ENCODE measurements at places on chromosomes 3 and 15. TPM values are rescaled to one million over a fixed set of nuclear protein-coding genes. Genes with fewer than 3 reads are reported as not detected.

DNA sequence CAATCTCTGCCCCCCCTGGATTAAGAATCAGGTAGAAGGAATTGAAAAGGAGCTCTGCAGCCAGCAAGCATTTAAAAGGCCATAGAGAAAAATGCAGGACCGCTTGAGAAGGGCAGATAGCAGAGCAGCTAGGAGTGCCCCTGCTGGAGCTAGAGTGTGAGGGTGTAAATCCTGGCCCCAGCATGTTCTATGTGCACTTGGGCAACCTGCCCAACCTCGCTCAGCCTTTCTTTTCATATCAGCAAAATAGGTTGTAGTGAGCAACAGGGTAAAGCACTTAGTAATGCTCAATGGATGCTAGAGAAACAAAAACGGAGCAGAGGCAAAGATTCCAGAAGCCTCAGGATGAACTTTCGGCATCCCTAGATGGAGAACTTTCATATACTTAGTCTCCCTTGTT, 25.0 kb upstream of the THBS1 start:
- H3K4me3 ChIP-seq = no peak overlapping the region
- H3K27ac ChIP-seq = no peak overlapping the region

GRCh38 chr3:43363621-43364266, 77.4 kb downstream of the SNRK start:
- no peaks in the 10 kb centered on the region for H3K36me3 ChIP-seq
- no peaks in the 10 kb centered on the region for H3K27me3 ChIP-seq
- no peak overlapping the region for H3K27ac ChIP-seq
- H3K4me1 ChIP-seq = no peaks in the 10 kb centered on the region
- no peak overlapping the region for H3K4me3 ChIP-seq

DNA sequence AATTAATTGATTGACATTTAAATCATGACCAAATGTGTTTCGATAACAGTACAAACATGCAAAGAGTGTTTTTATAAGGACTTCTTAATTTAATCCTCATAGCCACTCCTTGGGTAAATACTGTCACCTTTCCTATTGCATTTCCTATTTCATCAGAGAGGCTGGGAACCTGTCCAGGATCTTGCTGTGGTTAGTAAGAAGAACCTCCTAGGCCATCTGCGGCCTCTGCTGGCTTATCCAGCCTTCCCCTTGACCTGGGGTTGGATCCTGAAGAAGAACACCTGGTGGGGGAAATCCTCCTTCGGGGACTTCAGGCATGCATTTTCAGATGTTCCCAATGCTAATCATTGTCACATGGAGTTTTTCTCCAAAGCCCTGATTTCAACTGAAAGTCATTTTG, 25.5 kb downstream of the GLDN start:
- no peaks in the 10 kb centered on the region for H3K36me3 ChIP-seq
- no peak overlapping the region for H3K27ac ChIP-seq
- DNase-seq = no peak
- H3K27me3 ChIP-seq = no peaks in the 10 kb centered on the region

DNA sequence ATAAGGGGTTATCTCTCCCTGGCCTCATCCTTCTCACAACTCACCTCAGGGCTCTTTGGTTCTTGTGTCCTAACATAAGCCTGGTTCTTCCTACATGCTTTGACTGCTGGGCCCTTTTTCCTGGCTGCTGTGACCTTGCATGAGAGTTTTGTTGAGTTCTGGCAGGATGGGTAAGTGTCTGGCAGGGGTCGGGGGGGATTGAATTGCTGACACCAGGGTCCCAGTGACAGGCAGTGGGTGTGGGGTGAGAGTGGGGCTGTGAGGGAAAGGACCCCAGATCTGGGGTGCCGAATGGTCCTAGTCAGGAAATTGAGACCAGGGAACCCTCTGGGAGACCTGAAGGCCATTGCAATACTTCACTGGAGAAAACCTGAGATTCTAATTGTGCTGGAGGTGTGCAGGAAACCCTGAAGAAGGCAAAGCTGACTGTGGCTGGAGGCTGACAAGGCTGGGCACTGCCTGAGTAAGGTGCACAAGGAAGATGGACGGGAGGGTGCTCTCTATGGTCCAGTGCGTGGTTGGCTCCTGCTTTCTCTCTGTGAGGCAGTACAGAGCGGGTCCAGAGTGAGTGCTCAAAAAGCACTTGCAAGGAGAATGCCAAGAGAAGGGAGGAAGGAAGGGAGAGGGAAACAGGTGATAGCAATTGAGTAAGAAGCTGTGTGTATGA, 76.8 kb downstream of the CLSTN2 start:
- no peak overlapping the region for H3K27ac ChIP-seq
- H3K4me3 ChIP-seq = no peak overlapping the region
- H3K27me3 ChIP-seq = no peaks in the 10 kb centered on the region

DNA sequence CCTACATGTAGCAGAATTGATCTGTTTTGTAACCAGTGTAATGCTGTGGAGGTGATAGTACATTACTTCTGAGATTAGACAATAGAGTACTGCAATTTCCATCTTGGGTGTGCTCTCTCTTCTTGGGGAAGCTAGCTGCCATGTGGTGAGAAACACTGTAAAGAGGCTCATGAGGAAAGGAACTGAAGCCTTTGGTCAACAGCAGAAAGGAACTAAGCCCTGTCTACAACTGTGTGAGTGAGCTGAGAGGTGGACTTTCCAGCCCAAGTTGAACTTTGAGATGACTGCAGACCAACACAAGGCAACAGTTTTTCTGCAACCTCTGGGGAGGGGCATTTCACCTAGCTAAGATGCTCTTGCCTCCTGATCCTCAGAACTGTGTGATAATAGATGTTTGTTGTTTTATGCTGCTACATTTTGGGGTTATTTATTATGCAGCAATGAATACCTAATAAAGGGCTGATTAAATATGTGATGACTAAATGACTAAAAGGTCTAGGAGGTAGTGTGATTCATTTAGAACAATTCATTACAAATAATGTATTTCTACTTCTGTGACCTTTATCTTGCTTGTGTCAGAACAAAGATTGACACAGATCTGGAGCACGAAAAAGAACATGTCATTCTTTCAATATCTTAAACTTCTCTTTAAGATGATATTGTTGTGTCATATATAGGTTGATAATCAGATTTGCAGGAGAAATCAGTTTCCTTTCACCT, 121.6 kb upstream of the THRB start:
- no peaks in the 10 kb centered on the region for H3K4me1 ChIP-seq
- no peaks in the 10 kb centered on the region for H3K36me3 ChIP-seq
- H3K27me3 ChIP-seq = peaks cover 1% of the 10 kb centered on the region
- no peak overlapping the region for H3K27ac ChIP-seq

DNA sequence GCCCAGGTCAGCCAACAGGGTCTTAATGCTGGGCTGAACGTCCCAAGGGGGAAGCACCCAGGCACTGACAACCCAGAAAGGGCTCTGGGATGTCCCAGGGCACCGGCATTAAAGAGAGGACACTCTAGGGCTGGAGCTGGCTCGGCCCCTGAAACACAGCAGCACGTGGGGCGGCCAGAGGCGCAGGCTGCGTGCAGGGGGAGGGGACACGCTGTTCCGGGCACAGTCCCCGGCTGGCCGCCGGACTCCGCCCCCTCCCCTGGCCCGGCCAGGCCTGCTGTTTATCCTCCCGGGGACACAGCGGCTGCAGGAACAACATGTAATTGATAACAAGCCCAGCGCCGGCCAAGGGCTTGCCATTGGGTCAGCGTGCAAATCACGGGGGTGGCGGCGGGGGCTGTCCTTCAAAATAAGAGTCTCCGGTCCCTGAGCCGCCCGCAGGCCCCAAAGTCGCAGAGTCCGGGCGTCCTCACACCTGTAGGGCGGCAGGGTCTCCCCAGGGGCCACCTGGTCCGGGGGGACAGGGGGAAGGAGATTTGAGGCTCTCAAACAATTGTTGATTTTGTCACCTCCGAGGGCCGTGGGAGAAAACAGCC, 1.3 kb downstream of the KLF15 start:
- DNase-seq = no peak
- H3K27ac ChIP-seq = peak overlapping the region; percentile 46
- H3K4me3 ChIP-seq = peak overlapping the region; percentile 73
- no peaks in the 10 kb centered on the region for H3K36me3 ChIP-seq

DNA sequence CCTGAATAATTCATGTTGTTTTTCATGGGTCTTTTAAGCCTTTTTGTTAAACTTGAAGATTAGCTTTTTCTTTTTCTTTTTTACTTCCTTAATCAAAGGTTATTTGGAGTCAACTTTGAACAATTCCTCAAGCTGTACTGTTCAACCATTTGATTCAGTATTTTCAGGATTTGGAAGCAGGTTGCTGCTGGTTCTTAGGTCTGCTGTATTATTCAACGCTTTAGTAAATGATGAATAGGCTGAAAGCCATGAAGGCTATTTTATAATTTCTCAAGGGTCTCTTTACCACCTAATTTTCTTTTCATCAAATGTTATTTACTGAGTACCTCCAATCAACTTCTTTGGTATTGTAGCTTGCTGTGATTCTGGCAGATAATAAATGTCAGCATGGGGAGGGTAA, 45.8 kb upstream of the KBTBD8 start:
- no peak overlapping the region for H3K27ac ChIP-seq
- H3K4me1 ChIP-seq = no peaks in the 10 kb centered on the region
- no peak for DNase-seq
- peaks cover 4% of the 10 kb centered on the region for H3K27me3 ChIP-seq

GRCh38 chr3:70488816-70489215, 176.4 kb upstream of the MDFIC2 start:
- no peaks in the 10 kb centered on the region for H3K4me1 ChIP-seq
- H3K27me3 ChIP-seq = peaks cover 12% of the 10 kb centered on the region
- H3K4me3 ChIP-seq = no peak overlapping the region
- no peak overlapping the region for H3K27ac ChIP-seq
- no peaks in the 10 kb centered on the region for H3K36me3 ChIP-seq

DNA sequence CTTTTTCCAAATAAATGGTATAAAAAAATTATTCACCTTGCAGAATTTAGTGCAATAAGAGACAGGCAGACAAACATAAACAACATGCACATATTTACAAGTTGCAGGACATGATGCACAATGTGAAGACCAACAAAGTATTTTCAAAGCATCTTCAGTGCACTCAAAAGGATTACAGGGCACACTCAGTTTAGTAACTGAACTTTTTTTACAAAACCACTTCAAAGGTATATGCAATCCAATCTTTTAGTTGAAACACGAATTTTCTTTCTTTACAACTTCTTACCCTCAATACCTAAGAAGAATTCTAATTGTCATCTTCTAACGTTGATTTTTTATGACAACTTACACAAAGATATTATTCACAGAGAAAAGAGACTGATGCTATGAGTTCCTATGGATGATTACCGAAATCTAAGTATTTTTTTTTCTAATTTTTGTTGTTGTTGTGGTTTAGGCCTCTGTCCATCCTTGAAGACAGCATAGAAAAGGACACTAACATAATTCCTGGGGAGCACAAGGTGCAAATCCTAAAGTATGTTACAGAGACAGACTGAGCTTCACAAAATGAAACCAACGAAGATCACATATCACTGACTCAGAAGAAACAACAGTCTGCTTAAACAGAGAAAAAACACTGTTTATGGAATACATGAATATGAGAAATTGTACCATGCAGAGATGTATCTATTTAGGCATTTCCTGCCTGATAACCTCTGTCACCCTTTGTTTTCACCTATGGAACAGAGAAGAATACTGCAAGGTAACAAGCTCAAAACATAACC, 50.3 kb downstream of the ZMAT3 start:
- H3K27me3 ChIP-seq = no peaks in the 10 kb centered on the region
- H3K36me3 ChIP-seq = peaks cover 20% of the 10 kb centered on the region
- peak overlapping the region; percentile 63 for H3K4me3 ChIP-seq

DNA sequence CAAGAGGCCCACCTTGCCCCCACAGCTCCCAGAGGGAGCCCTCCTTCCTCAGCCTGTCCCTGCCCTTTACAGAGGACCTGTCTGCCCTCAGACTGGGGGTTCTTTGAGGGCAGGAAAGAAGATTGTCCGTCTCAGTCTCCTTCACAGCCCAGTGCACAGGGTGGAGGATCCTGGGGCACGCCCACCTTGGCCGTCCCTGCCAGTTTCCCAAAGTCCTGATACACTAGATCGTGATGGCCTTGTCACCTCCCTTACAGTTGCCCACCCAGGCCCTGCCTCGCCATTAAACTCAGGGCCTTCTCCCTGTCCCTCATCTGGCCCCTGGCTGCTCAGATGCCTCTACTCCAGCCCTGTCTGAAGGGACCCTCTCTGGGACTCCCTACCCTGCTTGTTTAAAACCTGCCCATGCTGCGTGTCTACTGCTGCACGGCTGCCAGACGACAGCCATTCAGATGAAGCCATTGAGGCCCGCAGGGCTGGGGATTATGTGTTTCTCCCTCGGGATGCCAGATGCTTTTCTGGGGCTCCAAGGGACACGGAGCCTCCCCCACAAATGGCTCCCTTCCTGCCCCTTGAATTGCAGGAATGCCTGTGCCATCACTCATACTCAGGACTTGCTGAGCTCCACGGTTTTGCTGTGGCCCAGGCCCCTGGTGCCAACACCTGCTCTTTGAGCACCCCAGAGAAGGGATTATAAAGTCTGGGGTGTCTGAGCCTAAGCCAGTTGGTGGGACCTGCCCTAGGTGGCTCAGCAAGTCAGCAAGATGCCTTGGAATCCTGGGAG, 27.8 kb downstream of the ACSBG1 start:
- H3K4me1 ChIP-seq = no peaks in the 10 kb centered on the region
- no peaks in the 10 kb centered on the region for H3K36me3 ChIP-seq
- H3K4me3 ChIP-seq = no peak overlapping the region
- peak; percentile 4 for DNase-seq

DNA sequence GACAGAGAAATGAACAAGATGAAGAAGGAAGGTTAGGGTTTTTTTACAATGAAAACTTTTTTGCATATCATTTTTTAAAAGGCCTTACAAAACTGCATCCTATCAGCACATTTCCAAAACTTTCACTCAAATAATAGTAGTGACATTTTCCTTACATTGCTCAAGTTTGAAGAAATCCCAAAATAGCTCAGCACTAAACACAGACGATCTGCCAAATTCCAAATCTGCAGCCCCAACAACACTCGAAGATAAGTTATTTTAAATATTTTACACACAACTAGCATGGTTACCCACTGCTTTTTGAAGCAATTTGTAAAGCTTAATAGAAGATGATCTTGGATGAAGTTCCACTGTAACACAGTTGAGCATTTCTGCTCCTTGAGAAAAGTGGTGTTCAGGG, 535.6 kb upstream of the ALCAM start:
- DNase-seq = no peak
- H3K4me1 ChIP-seq = no peaks in the 10 kb centered on the region
- H3K4me3 ChIP-seq = no peak overlapping the region
- no peaks in the 10 kb centered on the region for H3K36me3 ChIP-seq

Gene RAB7A
- total RNA-seq = 264 TPM

Gene KNG1
- not detected for total RNA-seq

GRCh38 chr3:142940000-142940399, 23.5 kb downstream of the PAQR9 start:
- peaks cover 10% of the 10 kb centered on the region for H3K4me1 ChIP-seq
- no peak for DNase-seq
- H3K4me3 ChIP-seq = no peak overlapping the region
- H3K27me3 ChIP-seq = peaks cover 4% of the 10 kb centered on the region

GRCh38 chr3:133954717-133955360, 59.2 kb upstream of the RAB6B start:
- no peak overlapping the region for H3K27ac ChIP-seq
- no peaks in the 10 kb centered on the region for H3K36me3 ChIP-seq
- no peak for DNase-seq
- H3K27me3 ChIP-seq = no peaks in the 10 kb centered on the region

- no peaks in the 10 kb centered on the region for H3K36me3 ChIP-seq
- H3K4me1 ChIP-seq = peaks cover 10% of the 10 kb centered on the region
- peaks cover 23% of the 10 kb centered on the region for H3K27me3 ChIP-seq
Observed at GRCh38 chr3:46845860-46846623, 17.2 kb downstream of the MYL3 start.

All from activated CD4-positive, alpha-beta T cell treated with anti-CD3 and anti-CD28 coated beads, Interleukin-2, amount 10 ng/mL, durations not matched to agents 7 days and 5 days (primary cell).